ENCODE measurements at places on chromosomes 12 and 14. TPM values are rescaled to one million over a fixed set of nuclear protein-coding genes. Genes with fewer than 3 reads are reported as not detected.

- no peak for DNase-seq
Observed at GRCh38 chr14:19823765-19824164, 20.2 kb downstream of the OR4N2 start.

- DNase-seq = no peak
Observed at GRCh38 chr14:34781242-34781641, 66.8 kb upstream of the CFL2 start.

DNA sequence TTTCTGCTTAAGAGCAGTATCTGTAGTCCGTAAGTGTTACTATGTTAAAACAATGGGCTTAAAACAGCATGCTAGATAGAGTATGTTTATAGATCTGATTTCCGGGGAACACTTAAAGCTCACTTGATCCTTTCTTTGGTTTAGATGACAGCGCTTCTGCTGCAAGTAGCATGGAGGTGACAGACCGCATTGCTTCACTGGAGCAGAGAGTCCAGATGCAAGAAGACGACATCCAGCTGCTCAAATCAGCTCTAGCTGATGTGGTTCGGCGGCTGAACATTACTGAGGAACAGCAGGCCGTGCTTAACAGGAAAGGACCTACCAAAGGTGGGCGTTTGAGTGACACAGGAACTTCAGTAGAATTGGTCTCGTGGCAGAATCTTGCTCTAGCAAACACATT, 57.5 kb downstream of the EML1 start:
- no peak for DNase-seq

- no peak for DNase-seq
Observed at GRCh38 chr12:34108405-34108803, 86.1 kb downstream of the ALG10 start.

- no peak for DNase-seq
Observed at GRCh38 chr14:32074887-32075572, 2.1 kb upstream of the ARHGAP5 start.

- DNase-seq = peak; percentile 5
Observed at GRCh38 chr14:73058922-73059673, 764 bp downstream of the RBM25 start.

- peak; percentile 12 for DNase-seq
Observed at GRCh38 chr14:39268393-39268792, 34.7 kb downstream of the MIA2 start.

DNA sequence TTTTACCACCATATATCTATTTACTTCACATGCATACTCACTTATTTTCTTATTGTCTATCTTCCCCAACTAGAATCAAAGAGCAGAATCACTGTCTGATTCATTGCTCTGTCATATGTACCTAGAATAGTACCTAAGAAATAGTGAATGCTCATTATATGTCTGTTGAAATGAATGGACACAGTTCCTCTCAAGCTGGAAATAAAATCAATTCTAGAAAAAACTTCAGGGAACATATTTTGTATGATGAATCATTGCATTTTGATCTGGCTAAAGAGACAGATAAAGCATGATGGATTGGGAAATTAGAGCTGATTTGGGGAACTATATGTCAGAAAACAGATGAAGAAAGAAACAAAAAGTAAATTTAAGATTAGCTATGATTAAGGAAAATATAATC, 623.3 kb downstream of the C12orf50 start:
- no peak for DNase-seq

GRCh38 chr12:3667485-3667884, 85.4 kb downstream of the CRACR2A start:
- no peak for DNase-seq

DNA sequence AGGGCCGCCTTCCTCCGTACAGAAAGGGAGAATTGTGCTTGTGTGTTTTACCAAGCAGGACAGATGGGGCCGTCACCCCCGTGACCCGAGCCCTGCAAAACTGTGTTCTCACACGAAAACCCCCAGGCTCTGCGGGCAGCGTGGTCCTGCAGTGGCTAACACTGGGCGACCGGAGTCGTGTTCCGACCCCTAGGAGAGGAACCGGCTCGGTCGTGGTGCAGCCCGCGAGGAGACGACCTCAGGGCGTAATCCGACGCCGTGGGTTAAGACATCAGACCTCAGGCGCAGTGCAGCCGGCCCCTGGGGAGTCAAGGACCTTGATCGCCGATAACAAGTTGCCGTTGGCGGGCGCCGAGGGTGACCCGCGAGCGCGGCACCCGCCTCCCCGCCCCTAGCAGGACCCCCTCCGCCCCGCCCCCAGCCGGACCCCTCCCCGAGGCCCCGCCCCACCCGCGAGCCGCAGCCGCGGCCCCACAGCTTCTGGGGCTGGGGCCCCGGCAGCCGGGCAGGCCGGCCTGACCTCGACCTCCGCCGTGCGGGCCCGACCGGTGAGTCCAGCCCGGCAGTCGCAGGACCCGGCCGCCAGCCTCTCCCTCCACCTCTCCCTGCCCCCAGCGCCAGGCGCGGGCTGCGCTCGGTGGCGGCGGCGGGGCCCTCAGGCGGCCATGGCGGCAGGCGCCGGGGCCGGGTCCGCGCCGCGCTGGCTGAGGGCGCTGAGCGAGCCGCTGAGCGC, at the start of gene CHPT1:
Gene CHPT1, plus strand, starts transcription at position 444 of the 733 bp plus-strand sequence. Its CDS starts 222 bp downstream, at position 666.
- peak; percentile 90 for DNase-seq

DNA sequence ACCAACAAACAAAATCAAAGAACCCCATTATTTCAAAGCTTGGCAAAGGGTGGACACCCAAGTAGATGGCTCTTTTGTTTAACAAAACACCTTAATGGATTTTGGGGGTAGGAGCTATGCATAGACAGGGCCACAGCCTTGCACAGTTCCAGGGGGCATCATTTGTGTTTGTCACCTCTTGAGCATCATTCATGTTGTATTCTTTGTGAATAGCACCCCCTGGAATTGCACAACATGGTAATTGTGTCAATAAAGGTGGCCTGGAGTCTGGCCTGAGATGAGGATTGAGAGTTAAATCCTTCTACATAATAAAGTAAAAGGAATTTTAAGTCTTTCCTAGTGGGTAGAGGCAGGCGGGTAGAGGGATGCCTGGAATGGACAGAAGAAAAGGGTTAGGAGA, 3.3 kb upstream of the FRS2 start:
- no peak for DNase-seq

- DNase-seq = no peak
Observed at GRCh38 chr14:51859131-51859530, 1.3 kb upstream of the GNG2 start.

DNA sequence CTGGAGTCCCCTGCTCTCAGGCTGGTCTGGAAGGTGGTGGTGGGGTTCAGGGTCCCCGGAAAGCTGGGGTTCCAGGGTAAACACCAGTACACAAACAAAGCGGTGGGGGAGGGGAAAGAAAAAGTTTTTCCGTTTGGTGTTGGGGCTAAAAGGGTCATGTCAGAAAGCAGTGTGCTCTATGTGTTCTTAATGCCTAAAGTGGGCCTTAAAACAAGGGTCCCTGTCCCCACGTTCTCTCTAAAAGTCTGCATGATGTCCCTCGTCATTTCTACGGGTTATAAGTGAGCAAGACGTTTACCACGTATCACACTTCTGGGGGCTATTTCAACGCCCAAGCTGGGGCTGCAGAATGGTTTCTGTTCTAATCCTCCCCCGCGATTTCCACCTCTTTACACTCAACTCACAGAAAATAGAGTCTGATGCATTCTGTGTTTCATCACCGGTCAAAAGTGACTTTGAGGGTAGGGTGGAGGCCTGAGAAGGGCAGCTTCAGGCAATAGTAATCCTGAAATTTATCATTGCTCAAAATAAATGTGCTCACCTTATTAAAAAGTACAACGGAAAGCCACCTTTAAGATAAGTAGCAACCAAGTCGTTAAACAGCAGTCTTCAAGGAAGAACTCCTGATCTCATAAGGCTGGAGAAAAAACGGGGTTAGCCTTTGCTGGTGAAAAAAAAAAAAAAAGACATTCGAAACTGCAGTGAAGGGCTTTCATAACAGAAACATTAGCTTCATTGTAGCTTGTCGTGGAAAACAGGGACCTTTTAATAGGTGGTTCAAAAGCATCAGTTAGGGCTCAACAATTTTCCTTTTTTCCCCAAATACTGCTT, 63.9 kb upstream of the PTGR2 start:
- DNase-seq = peak; percentile 67

DNA sequence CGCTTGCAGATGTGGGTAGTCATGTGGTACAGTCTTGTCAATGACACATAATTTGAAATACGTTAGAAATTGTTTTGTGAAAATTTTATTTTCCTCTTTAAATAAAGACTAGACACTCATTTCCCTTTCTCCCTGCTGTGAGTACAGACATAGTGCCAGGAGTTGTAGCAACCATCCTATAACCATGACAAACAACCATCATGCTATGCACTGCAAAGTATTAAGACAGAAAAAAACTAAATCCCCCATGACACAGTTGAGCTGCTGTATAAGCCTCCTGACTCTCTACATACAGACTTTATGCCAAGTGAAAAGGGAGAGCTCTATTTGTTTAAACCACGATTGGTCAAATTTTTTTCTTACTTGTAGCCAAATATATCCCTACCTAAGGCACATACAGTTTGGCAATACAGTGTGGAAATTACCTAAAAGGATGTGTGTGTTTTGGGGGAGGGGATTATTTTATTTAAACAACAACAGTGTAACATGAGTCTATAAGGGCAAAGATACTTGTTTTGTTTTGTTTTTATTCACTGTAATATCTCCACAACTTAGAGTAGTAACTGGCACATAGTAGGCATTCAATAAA, 45.0 kb upstream of the KRR1 start:
- no peak for DNase-seq

- DNase-seq = no peak
Observed at GRCh38 chr12:638953-639557, 24.2 kb downstream of the NINJ2 start.

DNA sequence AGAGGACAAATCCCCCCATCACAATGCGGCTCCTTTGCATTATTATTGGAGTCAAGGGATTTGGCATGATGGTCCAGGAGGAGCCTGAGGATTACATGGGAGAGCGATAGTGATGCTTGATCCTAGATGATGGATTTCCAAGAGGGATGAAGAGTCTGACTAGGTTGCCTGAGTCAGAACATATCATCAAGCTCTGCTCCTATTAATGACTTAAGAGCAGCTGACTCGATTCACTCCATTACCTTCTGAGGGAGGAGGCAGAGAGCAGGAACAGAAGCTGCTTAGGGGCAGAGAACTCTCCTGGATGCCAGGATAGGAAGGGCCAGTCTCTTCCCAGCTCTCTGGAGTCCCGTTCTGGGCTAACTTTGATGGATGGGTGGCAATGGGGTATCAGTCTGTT, 54.0 kb upstream of the CISTR start:
- no peak for DNase-seq

DNA sequence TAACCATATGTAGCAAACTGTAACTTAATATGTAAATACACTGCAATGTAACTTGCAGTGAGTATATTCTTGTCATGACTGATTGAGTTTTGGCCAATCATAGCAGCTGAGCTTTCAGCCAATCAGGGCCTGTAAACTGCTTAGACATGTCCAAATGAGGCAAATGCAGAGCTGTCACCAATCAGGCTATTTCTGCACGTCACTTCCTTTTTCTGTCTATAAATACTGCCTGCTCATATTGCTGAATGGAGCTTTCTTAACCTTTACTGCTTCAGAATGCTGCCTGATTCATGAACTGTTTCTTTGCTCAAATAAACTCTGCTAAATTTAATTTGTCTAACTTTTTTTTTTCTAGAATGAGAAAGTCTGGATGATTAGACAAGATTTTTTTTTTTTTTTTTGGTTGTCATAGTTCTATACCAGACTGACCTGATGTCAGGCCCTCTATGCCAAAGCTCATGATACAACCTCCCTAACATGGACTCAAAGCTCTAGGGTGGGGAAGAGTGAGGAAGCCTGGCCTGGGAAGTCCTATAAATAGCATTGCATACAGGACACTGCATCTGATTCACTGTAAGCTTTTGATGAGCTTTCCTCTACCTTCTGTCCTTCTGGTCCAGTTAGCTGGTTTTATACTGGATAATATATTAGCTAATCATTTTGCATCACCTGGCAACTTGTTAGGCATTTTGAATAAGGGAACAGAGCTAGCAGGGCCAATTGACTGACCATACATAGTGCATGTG, 12.0 kb downstream of the MGP start:
- no peak for DNase-seq

- DNase-seq = no peak
Observed at GRCh38 chr14:51394384-51394783, 154.3 kb downstream of the TMX1 start.

GRCh38 chr14:105067140-105067968, 2.1 kb upstream of the GPR132 start:
- no peak for DNase-seq

DNA sequence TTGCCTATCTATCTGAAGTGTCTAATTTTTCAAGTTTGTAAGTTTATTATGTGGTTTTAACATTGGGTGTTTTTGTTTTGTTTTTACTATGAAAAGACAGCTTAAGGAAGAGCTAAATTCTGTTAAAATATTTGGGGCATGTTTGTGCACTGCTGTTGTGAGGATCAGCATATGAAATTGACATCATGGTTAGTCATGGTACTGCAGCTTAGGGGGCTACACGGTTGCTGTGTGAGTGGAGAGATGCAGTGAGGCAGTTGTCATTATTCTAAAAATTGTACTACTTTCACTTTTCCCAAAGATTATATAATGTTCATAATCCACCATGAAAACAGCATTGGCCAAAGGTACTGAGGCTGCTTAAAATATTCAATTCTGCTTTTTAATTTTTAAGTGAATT, 49.0 kb downstream of the ZC3H14 start:
- DNase-seq = no peak

GRCh38 chr14:39107591-39107996, 4.6 kb upstream of the SEC23A start:
- DNase-seq = peak; percentile 53

- no peak for DNase-seq
Observed at GRCh38 chr12:55932551-55932910, 1.6 kb downstream of the DGKA start.

DNA sequence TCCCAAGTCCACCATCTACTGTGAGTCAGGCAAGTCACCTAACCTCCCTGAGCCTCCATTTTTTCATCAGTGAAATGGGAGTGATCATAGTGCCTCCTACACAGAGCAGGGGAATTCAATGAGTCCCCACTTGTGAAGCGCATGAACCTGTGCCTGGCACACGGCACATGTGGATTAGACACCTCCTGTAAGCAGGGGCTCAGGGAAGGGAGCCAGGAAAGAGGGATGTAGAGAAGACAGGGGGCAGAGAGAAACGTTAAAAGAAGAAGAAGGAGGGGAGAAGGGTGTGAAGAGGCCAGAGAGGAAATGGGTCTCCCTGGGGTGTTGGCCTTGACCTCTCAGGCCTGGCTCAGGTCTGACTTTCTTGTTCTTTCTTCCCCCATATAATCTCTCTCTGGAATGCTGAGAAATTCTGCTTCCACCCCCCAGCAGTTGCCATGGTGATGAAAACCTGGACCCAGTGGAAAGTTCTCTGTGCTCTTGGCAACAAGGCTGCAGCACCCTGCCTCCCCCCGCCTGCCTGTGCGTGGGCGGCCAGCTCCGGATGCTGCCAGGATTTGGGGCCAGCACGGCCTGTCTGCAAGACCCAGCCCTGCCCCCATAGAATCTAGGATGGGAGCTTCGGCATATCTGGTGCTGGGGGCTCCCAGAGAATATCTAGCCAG, 94.5 kb downstream of the CALM1 start:
- DNase-seq = peak; percentile 45

GRCh38 chr14:85516239-85517113, 13.5 kb upstream of the FLRT2 start:
- DNase-seq = no peak

ARHGAP5 gene
- polyA plus RNA-seq = 56.3 TPM

SYNE2 gene
- 50.5 TPM for polyA plus RNA-seq

VRTN gene
- polyA plus RNA-seq = 0.69 TPM

FGF6 gene
- polyA plus RNA-seq = 0.07 TPM

DUSP16 gene
- polyA plus RNA-seq = 51.7 TPM

TMBIM4 gene
- 134 TPM for polyA plus RNA-seq

MAP1LC3B2 gene
- 2.3 TPM for polyA plus RNA-seq

CLEC14A gene
- 5.9 TPM for polyA plus RNA-seq

ST8SIA1 gene
- 4.4 TPM for polyA plus RNA-seq
